Activated naive CD4-positive, alpha-beta T cell treated with anti-CD3 and anti-CD28 coated beads for 36 hours (primary cell): ENCODE measurements at places on chromosomes 1 and 21.
A peak's percentile ranks its signal among the peaks of the same experiment; 100 is the strongest.

DNA sequence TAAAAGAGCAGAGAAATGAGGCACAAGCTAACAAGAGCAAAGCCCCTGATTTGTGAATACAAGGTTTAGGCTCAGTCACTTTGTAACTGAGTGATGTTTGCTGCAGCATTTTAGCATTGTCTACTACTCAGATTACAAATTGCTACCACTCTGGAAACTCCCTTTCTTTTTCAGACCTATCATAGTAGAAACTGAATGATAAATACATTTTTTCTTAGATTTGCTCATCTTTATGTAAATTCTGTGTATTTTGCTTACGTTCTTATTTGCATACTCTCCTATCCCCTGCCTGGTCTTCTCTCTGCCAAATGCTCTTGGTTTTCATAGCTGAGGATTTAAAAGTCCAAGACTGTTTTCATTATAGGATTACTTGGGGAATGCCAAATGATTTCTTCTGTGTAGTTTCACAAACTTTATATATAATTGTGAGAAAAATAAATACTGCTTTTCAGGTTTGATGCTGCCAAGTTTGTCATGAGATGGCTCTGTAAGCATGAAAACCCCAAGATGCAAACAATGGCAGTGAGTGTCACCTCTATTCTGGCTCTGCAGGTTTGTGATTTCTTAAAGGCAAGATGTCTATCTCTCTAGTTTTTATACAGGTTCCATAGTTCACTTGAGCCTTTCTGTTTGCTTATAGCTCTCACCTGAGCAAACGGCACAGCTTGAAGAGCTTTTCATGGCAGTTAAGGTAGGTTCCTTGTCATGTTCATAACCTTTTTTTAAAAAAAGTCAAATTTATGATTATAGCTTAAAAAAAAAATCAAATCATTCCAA is 24.7 kb downstream of the ZYG11A start:
- DNase-seq, result no peak
- H3K4me1 ChIP-seq, result peaks cover 5% of the 10 kb centered on the region
- H3K4me3 ChIP-seq, result no peak overlapping the region
- no peak overlapping the region for H3K27ac ChIP-seq

DNA sequence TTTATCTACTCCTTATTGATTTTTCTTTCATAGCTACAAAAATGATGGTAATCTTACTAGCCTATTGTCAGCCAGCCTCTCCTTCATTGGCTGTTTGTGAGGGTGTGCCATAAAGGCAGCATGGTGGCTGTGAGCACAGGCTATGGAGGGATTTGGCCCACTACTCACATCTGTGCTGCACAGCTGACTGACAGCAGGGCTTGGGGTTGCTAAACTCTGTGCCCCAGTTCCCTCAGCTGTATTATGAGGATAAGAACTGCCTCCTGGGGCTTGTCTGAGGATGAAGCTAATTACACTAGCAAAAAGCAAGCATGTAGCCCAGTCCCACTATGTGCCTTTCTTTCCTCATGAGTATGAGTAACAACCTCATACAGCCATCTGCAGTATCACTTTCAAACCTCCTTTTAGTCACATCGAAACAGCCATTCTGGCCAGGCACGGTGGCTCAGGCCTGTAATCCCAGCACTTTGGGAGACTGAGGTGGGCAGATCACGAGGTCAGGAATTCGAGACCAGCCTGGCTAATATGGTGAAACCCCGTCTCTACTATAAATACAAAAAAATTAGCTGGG is 66.2 kb downstream of the COQ8A start:
- DNase-seq, result no peak
- H3K4me3 ChIP-seq, result no peak overlapping the region
- H3K36me3 ChIP-seq, result no peaks in the 10 kb centered on the region
- H3K27me3 ChIP-seq, result no peaks in the 10 kb centered on the region

- DNase-seq, result no peak
- H3K27me3 ChIP-seq, result no peaks in the 10 kb centered on the region
- H3K36me3 ChIP-seq, result no peaks in the 10 kb centered on the region
- no peak overlapping the region for H3K27ac ChIP-seq
- no peak overlapping the region for H3K4me3 ChIP-seq
Observed at GRCh38 chr21:28547766-28548165, 444.9 kb downstream of the LTN1 start.

DNA sequence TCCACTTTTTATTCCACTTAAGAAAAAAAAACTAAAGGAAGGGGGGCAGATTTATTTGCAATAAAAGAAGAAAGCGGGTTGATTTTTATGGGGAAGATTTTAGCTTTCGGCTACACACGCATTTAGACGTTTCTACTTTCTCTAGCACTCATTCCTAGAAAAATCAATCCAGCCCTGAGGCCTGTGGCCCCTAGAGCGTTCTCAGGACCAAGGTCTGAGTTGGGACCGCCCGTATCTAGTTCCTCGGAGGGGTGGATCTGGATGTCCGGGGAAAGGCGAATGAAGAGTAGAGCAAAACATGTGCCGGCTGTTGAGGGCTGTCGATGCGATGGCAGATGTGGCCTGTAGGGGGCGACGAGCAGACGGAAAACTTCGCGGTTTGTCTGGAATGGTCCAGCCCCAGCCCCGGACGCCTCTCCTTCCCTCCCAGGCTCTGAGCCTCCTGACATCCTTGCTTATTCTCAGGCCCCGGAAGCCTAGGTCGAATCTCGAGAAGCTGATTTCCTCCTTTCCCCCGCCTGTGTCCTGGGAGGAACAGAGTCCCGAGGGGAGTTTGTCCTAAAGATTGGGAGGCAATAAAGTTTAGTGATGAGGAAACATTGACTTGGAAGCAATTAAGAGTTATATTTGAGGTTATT is 5.2 kb downstream of the FOXD3 start:
- peak; percentile 74 for DNase-seq
- peaks cover 26% of the 10 kb centered on the region for H3K4me1 ChIP-seq
- H3K27me3 ChIP-seq, result peaks cover 68% of the 10 kb centered on the region
- H3K4me3 ChIP-seq, result no peak overlapping the region
- H3K27ac ChIP-seq, result no peak overlapping the region

- H3K27me3 ChIP-seq, result no peaks in the 10 kb centered on the region
- H3K27ac ChIP-seq, result peak overlapping the region; percentile 71
- H3K4me1 ChIP-seq, result peaks cover 41% of the 10 kb centered on the region
- H3K4me3 ChIP-seq, result no peak overlapping the region
- no peaks in the 10 kb centered on the region for H3K36me3 ChIP-seq
Observed at GRCh38 chr1:58755468-58755872, 28.4 kb downstream of the JUN start.

- H3K36me3 ChIP-seq, result peaks cover 19% of the 10 kb centered on the region
- H3K4me1 ChIP-seq, result peaks cover 9% of the 10 kb centered on the region
- peak overlapping the region; percentile 98 for H3K4me3 ChIP-seq
- H3K27ac ChIP-seq, result peak overlapping the region; percentile 84
Observed at GRCh38 chr1:2228694-2229036, 546 bp downstream of the SKI start.

DNA sequence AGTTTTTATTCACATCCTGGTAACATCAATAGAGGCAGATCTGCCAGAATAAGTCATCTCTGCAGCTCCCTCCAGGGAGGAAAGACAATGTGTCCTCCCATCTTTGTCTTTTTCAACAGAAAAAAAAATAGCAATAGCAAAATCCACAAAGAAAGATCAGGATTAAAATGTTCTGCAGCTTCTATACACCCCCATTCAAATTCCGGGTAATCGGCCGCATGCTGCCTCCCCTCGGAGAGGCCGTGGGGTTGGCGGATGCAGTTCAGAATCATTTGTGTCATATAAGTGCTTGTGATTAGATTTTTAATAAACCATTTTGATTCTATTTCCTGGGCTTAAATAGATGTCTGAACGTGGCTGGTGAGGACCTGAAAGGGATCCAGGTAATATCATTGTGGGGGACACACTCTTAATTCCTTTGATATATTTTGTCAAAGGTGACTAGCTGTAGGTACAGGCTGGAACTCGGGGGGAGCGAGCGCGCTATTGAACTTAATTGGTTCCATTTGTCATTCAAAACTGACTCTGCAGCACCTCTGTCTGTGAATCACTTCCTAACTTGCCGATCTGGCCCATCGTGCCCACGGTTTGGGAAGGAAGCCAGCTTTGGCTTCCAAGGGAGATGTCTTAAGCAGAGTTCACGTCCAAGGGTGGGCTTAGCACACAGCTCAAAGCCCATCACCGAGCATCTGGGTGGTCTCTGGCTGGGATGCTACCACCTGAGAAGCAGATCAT is 85.6 kb upstream of the ARHGEF16 start:
- DNase-seq, result no peak
- H3K4me1 ChIP-seq, result peaks cover 12% of the 10 kb centered on the region
- peaks cover 3% of the 10 kb centered on the region for H3K27me3 ChIP-seq
- no peaks in the 10 kb centered on the region for H3K36me3 ChIP-seq
- H3K4me3 ChIP-seq, result no peak overlapping the region

DNA sequence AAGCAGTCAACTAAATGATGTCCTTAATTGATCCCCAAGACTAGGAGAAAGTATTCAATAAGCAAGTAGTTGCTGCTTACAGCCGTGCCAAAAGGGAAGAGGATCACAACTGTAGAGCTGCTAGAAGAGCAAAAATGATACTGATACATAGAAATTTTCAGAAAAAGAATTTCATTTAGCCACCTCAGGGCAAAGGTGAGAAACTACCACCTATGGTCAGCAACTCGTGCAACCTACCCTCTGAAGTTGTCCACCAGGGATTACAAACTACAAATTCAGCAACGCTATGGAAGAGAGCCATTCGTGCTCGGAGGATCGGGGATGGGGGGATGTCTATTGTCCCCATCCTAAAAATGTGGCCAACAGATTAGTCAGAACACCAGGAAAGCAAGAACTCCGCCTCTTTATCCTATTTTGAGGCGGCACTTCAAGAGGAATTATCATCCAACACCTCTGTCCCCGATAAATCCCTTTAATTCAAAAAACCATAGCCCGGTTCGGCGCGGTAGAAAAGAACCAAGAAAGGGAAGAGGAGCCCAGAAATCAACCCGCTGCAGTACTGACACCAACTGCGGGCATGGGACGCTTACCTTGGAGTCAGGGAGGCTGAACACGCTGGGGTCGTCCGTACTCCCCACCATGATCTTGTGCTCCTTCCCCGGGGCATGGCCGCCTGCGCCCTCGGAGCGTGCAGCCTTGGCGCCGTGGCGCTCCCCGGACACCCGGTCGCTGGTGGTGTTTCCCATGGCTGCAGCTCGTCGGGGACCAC is 687 bp downstream of the PRKAB2 start:
- peaks cover 32% of the 10 kb centered on the region for H3K4me1 ChIP-seq
- peak overlapping the region; percentile 98 for H3K4me3 ChIP-seq
- peak overlapping the region; percentile 60 for H3K27ac ChIP-seq
- peak; percentile 5 for DNase-seq
- H3K36me3 ChIP-seq, result peaks cover 8% of the 10 kb centered on the region

DNA sequence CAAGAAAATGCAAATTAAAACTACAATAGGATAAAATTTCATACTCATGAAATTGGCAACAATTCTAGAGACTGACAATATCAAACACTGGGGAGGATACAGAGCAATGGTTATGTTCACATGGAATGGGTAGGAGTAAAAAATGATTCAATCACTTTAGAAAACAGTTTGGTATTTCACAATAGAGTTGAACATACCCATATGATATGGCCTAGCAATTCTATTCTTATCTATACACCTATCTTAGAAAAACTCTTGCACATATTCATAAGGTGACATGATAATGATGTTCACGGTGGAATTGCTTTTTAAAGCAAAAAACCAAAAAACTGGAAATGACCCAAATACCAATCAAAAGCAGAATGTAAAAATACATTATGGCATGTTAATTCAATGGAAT is 28.7 kb downstream of the PHC2 start:
- H3K4me3 ChIP-seq, result no peak overlapping the region
- DNase-seq, result no peak
- H3K27ac ChIP-seq, result no peak overlapping the region

DNA sequence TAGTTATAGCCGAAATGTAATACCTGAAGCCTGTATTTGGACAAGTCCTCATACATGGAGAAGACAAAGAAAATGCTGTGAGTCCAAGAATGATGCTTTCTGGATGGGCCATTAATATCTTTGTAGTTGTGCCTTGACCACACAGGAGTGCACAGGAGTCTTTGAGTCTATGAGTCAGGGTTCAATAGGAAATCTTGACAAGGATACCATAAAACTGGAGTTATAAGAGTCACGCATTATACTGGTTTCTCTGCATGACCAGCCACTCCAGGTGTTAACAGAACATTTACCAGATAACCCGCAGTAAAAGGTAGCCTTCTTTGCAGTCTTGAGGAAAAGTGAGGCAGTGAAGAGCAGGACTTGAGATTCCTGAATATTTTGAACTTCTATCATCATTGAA is 464.6 kb upstream of the PKN2 start:
- no peak overlapping the region for H3K4me3 ChIP-seq
- H3K27me3 ChIP-seq, result no peaks in the 10 kb centered on the region
- H3K36me3 ChIP-seq, result no peaks in the 10 kb centered on the region
- H3K4me1 ChIP-seq, result no peaks in the 10 kb centered on the region
- DNase-seq, result no peak

DNA sequence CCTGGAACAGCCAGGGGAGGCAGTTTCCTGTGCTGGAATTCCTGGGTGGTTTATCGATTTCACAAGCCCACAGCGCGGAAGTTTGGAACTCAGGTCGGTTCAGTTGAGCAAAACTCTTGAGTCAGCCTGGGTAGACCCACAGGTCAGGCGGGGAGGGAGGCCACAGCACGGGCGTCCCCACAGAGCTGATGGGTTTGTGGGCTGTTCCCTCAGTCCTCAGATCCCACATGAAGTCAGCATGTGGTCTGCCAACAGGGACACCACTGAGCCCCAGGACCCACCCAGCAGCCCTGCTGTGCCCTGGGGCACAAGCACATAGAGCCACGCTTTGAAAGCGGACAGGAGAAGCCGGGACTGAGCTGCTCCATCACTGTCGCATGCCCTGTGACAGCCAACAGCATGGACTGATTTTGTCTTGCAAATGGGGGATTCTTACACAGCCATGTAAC is 17.4 kb downstream of the BMP8A start:
- no peak overlapping the region for H3K27ac ChIP-seq
- no peak overlapping the region for H3K4me3 ChIP-seq
- H3K27me3 ChIP-seq, result peaks cover 2% of the 10 kb centered on the region
- H3K4me1 ChIP-seq, result peaks cover 4% of the 10 kb centered on the region
